NCI-H446 (cell line): ENCODE measurements at places on chromosomes 11 and 22.

GRCh38 chr11:89405629-89406028 is 85.5 kb downstream of the NOX4 start:
- DNase-seq = peak; percentile 8

GRCh38 chr11:45894555-45895247 is 9.2 kb downstream of the MAPK8IP1 start:
- DNase-seq = no peak

DNA sequence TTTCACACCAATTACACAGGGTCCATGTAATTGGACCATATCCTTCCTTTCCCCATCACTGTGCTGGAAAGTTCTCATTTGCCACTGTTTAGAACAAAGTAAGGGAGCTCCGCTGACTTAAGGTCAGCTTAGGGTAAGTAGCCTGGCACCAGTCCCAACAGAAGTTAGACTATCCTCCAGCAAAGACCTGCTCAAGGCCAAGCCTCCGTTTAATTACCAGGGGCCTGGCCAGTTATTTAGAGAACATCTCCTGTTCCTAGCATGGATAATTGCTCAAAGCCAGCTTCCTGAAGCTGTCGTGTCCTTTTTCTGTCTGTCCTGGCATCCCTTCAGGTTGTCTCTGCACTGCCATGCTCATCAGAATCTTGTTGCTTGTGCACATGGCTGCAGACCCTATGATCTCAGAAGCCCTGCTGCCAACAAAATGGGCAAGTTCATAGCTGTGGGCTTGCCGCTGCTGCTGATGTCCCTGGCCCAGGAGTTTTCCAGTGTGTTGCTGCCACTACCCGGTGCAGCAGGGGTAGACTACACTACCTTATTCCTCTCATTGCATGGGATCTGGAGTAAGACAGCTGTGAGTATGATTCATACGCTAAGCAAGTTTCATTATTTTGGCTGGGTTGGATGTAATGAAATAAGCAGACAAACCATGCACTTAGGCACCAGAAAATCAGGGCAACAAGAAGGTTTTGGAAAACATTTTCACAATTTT is 8.1 kb downstream of the OR8A1 start:
- DNase-seq = peak; percentile 24

- DNase-seq = peak; percentile 41
Observed at GRCh38 chr11:12411806-12412727, 34.7 kb downstream of the PARVA start.

DNA sequence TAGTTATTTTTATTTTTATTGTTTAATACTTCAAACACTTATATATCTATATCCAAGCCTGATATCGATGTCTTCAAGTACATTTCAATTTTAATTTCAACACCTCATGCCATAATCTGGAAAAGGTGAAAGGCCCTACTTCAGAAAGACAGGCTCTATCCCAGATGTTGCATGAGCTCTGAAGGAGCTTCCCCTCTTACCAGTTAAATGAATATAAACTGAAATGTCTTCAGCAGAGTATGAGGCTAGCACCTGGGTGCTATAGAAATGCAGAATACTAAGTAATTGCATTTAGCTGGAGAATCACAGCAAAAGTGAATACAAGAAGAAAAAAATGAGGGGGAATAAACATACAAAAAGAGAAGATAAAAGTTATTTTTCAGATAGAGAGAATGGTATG is 11.5 kb upstream of the GRIA4 start:
- no peak for DNase-seq

DNA sequence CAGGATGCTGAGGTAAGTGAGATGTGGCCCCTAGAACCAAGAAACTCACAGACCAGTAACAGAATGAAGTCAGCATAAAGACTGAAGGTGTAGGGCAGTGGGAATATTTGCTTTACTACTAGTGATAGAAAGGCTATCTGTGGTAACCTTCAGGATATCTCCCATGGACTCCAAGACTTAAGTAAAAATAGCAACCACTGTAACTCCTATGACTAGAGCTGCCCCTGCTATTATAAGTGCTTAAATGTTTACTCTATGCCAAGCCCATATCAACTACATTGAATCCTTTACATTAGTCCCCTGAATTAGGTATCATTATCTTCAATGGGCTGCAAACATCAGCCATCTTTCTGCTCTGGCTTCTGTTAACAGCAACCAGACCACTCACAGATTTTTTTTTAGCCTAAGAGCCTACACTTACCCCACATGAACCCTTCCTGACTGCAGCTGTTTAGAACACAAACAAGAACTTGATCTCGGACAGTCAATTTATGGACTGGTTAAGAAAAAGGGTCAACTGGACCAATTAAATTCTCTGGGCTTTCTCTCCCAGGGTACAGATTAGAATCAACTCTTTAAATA is 335.1 kb upstream of the API5 start:
- DNase-seq = no peak

DNA sequence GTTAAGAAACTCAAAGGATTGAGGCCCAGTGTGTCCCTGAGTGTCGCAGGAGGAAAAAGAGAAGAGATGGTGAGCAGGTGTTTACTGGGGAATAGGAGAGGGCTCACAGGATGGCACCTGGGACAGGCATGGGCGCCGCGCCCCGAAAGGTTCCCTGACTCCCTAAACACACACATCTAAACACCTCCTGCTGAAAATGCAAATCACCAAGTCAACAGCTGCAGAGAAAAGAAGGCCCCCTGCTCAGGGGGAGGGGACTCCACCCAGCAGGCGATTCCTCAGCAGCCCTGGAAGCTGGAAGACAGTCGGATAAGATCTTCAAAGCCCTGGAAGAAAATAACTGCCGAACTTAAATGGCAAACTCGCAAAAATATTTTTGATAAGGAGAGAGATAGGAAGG is 377.2 kb downstream of the BRD1 start:
- no peak for DNase-seq

- DNase-seq = no peak
Observed at GRCh38 chr11:134521452-134522289, 109.6 kb upstream of the B3GAT1 start.

GRCh38 chr11:27464289-27464696 is 8.3 kb downstream of the LGR4 start:
- no peak for DNase-seq

DNA sequence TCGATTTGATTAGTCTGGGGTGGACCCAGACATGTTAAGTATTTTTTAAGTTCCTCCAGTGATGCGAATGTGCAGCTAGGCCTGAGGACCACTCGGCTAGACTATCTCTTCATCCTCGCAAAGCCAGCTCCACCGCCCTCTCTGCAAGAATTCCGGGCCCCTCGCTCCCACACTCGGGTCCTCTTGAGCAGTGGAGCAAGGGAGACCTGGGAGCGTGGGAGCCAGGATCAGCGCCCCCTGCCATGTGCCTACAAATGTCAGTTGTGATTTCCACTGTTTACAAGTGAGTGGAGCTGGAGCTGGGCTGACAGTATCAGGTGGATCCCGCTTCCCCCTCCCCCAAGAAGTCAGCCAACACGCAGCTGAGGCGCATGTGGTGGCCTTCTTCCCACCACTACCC is 6.7 kb downstream of the B3GNT6 start:
- no peak for DNase-seq

GRCh38 chr22:38923463-38924346 is 33.7 kb upstream of the APOBEC3A start:
- peak; percentile 76 for DNase-seq

DNA sequence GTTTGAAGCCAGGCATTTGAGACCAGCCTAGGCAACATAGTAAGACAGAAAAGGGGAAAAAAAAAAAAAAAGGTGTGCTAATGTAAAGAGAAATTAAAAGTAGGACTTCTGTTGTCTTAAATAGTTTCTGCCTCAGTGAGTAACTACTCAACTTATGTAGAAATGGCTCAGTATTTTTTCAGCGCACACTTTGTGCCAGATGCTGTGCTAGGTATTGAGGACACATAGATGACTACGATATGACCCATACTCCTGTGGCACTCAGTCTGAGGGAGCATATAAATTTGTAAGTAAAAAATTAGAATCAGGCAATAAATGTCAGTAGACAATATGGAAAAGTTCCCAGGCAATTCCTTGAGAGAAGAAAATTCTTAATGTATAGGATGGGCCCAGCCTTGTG is 93.9 kb downstream of the YAP1 start:
- DNase-seq = no peak

- no peak for DNase-seq
Observed at GRCh38 chr22:24466716-24467328, 28.3 kb upstream of the UPB1 start.

DNA sequence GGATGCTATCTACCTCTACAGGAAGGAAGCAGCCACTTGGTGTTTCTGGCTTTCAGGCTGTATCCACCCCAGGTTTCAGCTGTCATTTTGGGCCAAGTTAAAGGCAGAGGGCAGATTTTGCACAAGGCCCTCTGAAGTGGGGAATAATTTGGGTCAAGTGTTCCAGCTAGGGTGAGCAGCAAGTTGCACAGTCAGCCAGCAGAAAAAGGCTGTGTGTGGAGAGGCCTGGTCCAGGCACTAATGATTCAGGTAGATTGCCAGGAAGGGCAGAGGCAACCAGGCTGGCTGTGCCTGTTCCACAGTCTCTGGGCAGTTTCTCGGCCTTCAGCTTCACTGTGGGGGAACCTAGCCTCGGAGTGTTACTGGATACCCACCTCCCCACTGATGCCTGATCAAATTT is 8.6 kb upstream of the ELF5 start:
- no peak for DNase-seq

- DNase-seq = no peak
Observed at GRCh38 chr11:82796998-82797961, 63.6 kb upstream of the FAM181B start.

- no peak for DNase-seq
Observed at GRCh38 chr11:113977071-113977490, 2.2 kb downstream of the HTR3A start.

GRCh38 chr11:128195756-128196155 is 391.6 kb downstream of the ETS1 start:
- DNase-seq = no peak

- DNase-seq = no peak
Observed at GRCh38 chr11:131914361-131914774, 544.0 kb downstream of the NTM start.

DNA sequence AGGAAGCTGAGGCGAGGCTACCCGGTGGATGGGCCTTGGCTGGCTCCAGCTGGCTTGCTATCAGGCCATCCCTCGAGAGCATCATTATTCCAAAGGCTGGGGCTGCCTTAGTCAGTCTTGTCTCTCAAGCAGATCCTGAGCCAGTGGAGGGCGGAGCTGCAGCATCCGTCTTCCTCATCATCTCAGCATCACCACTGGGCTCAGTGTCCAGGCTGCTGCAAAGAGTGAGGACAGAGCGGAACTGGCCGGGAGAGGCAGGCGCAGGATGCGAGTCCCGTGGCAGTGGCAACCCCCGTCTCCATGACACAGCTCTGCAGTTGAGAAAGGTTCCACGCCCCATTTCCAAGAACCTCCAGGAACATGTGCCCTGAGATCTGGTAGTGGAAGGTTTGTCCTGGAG is 4.4 kb downstream of the TP53I11 start:
- no peak for DNase-seq

GRCh38 chr22:37079668-37080171 is 28.2 kb downstream of the KCTD17 start:
- no peak for DNase-seq

- no peak for DNase-seq
Observed at GRCh38 chr11:134589129-134589528, 177.1 kb upstream of the B3GAT1 start.

GRCh38 chr11:45860764-45861510 is 13.7 kb downstream of the CRY2 start:
- no peak for DNase-seq

GRCh38 chr11:130431331-130431773 is 2.9 kb upstream of the ADAMTS8 start:
- peak; percentile 38 for DNase-seq

DNA sequence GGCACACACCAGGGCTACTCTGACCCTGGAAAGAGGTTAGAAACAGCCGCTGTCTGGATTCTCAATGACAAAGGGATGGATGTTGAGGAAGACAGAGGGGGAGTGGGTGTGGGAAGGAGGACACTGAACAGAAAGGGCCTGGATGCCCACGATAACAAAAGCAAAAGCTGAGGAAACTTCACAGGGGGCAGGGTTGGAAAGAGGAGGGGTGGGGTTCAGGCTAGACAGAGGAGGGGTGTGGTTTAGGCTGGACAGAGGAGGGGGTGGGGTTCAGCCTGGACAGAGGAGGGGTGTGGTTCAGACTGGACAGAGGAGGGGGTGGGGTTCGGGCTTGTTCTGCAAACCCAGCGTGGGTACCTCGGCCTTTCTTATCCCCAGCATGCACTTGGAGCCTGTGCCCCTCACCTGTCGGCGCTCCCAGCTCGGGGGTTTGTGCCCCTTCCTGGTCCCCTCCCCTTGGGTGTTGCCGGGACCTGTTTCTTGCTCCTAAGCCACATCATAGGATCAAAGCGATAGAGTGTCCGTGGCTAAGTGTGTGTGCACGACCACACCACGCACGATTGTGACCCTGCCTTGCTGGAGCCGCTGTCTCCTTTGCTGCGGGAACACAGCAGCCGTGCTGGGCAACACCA is 75.6 kb downstream of the BRD1 start:
- DNase-seq = no peak

DNA sequence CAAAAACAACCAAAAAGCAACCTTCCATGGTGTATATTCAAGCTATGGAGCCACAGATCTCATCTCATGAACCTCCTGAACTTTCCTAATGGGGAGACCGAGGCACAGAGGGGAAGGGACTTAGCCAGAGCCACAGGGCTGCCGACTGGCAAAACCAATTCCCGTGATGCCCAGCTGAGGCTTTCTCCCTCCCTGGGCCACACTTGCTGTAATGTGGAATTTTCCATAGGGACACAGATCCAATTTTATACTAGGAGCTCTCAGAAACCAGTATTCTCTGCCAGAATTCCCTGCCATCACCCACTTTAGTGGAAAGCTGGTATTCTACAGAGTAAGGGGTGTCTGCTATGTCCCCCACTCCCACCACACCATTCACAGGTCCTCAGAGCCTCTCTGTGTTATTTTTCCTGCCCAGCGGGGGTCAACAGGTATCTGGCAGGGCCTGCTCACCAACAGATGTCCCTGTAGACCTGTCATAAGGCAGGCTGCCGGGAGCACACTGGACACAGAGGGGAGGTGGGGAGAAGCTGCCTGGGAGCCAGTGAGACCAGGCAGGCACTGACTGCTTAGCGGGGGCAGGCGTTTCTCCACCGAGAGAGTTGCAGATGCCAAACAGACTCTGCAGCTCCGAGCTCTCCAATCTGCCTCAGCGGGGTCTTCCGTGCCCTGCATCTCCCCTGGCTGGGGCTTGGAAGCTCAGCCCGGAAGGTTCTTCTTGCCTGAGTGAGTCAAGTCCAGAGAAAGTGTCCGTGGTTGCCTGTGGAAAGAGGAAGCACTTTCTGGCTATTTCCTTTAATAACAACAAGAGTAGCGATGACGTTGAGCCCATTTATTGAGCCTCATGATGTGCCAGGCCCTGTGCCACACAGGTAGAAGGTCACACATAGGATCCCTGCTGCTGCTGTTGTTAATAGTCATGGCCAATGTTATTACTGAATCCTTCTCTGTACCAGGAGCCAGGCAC is 26.3 kb downstream of the RPS6KA4 start:
- no peak for DNase-seq

GRCh38 chr11:76653674-76654284 is 16.8 kb downstream of the LRRC32 start:
- DNase-seq = peak; percentile 23
